Motor neuron (in vitro differentiated cells): ENCODE measurements at places on chromosomes 2 and 18. TPM values are rescaled to one million over a fixed set of nuclear protein-coding genes. Genes with fewer than 3 reads are reported as not detected.

Gene IL36B
- not detected in 2 replicates for total RNA-seq

Gene COBLL1
- 26.9 and 44.8 TPM in 2 replicates for total RNA-seq

Gene DUSP2
- total RNA-seq, result 0.82 and 1.5 TPM in 2 replicates

Gene ZCCHC2
- total RNA-seq, result 6.0 and 6.4 TPM in 2 replicates

Gene ADCYAP1
- total RNA-seq, result not detected in 2 replicates

Gene SOWAHC
- 16.6 and 19.0 TPM in 2 replicates for total RNA-seq

Gene RPL31
- total RNA-seq, result 2,437 and 2,490 TPM in 2 replicates

Gene ACOXL
- total RNA-seq, result 0.15 TPM in 1 of 2 replicates, not detected in the other

Gene TSGA10
- total RNA-seq, result 8.7 and 13.5 TPM in 2 replicates

Gene FOXI3
- 0.17 TPM in 1 of 2 replicates, not detected in the other for total RNA-seq

Gene ZNF396
- total RNA-seq, result 3.9 and 4.5 TPM in 2 replicates

Gene UGT1A7
- total RNA-seq, result 1.2 and 1.4 TPM in 2 replicates

Gene EFR3B
- total RNA-seq, result 11.7 and 12.3 TPM in 2 replicates

Gene MSH6
- 39.2 and 42.1 TPM in 2 replicates for total RNA-seq

Gene MAP3K19
- total RNA-seq, result 33.4 and 34.3 TPM in 2 replicates

Gene C2orf78
- total RNA-seq, result 0.10 and 0.18 TPM in 2 replicates

- ATAC-seq, result no peak
Observed at GRCh38 chr2:173217116-173217840, 137.4 kb upstream of the CDCA7 start.

DNA sequence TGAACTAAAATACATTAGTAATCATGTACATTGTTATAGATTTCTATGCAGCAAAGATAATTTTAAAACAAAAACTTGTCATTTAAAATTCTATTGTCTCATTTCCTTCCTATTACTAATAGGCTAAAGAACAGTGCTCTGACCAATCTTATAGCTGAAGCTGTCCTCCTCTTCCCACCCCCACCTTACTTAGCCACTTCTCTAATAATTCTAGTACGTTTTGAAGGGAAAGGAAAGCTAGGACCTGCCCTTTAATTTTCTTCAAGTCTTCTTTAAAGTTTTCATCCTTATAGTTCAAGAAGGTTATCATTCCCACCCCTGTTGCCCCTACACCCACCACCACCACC lies 121.6 kb downstream of the RBMS1 start:
- ATAC-seq, result no peak

- no peak for ATAC-seq
Observed at GRCh38 chr2:136985044-136985443, 219.7 kb downstream of the THSD7B start.

- ATAC-seq, result no peak
Observed at GRCh38 chr2:173126819-173127218, 51.2 kb downstream of the MAP3K20 start.

GRCh38 chr2:228927028-228928010 lies 343.8 kb downstream of the PID1 start:
- ATAC-seq, result no peak

DNA sequence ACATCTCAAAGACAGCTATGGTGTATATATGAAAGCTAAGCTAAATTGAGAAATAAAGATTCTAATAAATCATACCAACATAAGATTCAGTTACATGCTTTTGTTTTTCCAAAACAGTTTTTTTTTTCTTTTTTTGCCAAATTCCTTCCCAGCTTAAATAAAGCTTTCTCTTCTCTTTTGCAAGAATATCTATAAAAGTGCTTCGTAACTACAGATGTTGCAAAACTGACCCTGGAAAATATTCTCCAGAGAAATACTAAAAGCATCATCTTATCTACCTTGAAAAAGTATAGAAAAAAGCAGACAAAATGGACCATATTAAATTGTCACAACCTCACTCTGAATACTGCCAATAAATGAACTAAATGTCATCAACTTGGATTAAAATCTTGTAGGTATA lies 38.7 kb downstream of the FANCL start:
- no peak for ATAC-seq

- ATAC-seq, result no peak
Observed at GRCh38 chr2:235278771-235279355, 215.0 kb upstream of the AGAP1 start.

GRCh38 chr2:59083075-59083828 lies 842.1 kb upstream of the FANCL start:
- peak; percentile 50 for ATAC-seq

- ATAC-seq, result peak; percentile 47
Observed at GRCh38 chr18:12694032-12694431, 8.5 kb downstream of the CEP76 start.

GRCh38 chr2:63012541-63012940 lies 38.1 kb upstream of the OTX1 start:
- ATAC-seq, result no peak

GRCh38 chr18:56532176-56532840 lies 106.1 kb downstream of the TXNL1 start:
- no peak for ATAC-seq

DNA sequence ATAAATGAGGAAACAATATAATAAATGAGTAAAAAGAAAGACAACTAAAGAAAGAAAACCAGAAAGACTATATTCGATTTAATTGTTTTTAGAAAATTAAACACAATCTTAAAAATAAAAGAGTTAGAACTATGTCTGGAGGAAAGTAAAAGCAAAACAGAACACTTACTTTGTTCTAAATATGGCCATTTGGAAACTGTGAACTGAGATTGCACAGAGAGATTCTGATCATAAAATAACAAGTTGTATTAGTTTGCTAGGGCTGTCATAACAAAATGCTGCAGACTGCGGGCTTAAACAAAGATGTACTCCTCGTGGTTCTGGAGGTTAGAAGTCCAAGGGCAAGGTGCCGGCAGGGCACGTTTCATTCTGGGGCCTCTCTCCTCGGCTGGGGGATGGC lies 128.1 kb upstream of the AQP4 start:
- no peak for ATAC-seq

DNA sequence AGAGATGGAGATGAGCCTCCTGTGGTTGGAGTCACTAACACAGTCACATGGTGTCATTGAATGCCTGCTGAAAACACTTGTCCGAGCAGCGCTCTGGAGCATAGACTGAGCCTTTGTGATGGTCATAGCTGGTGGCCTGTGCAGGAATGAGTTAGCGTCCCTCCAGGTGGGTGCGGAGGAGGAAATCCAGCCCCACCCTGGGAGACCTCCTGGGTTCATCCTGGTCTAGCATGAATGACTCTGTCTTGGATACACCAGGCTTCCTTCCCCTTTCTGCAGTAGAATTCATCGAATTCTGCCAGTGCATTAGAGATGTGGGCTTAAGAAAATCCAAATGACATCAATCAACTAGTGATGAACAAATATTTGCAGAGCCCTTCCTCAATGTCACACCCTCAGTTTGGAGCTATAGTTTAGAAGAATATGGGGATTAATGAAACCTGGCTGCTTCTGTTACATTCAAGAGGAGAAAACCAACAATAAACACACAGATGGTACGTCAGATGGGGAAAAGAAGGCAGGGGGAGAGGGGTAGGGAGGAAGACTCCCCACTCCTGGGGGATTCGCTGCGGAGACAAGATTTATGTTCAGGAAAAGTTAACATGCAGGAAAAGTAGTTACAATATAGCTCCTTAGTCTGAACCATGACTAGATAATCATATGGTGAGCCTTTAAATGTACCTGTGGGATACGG lies 136.7 kb downstream of the DDX1 start:
- no peak for ATAC-seq

GRCh38 chr2:100260712-100261620 lies 61.3 kb downstream of the LONRF2 start:
- peak; percentile 89 for ATAC-seq

- no peak for ATAC-seq
Observed at GRCh38 chr18:73043211-73043610, 175.4 kb upstream of the NETO1 start.

- ATAC-seq, result no peak
Observed at GRCh38 chr2:137051778-137052398, 286.5 kb downstream of the THSD7B start.

DNA sequence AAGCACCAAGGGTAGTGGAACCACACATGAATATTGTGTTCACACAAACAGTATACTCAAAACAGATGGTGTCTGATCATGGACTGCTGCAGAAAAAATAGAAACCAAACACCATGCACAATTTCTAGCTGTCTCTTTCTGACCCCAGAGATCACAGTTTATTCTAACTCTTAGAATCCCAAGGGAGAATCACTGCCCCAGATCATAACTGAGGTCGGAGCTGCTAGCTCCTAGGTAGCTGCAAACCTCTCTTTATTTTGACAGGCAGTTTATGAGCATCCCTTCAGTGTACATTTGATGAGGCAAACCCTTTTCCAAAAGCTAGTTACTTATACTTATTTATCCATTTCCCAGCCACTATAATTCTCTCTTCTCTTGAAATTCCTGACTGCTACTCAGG lies 439.1 kb upstream of the HNMT start:
- ATAC-seq, result peak; percentile 44

DNA sequence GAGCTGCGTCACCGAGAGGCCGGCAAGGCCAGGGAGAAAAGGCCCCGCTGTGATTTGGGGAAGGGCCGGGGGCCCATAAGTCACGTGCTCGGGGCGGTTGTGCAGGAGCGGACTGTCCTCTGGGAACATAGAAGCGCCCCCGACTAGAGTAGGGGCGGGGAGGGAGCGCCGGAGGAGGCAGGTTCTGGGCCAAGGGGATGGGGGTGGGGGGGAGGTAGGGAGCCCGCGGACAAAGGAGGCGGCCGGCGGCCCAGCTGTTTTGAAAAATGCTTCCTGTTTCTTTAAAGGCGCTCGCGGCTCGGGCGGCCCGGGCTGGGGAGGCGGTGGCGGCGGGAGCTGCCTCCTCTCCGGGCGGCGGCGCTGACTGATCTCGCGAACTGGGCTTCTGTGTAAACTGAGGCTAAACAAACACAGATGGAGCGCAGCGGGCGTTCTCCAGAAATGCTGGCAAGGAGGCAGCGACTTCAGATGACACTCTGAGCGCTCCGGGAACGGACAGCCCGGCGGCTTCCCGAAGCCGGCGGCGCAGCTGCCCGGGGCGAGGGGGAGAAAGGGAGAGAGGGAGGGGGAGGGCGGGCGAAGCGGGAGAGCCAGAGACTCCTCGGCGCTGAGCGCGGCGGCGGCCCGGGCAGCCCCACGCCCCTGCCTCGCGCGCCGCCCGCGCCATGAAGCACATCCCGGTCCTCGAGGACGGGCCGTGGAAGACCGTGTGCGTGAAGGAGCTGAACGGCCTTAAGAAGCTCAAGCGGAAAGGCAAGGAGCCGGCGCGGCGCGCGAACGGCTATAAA lies at the start of gene ATOH8:
TSS of gene ATOH8 (plus strand) at position 467 of the 788 bp plus-strand sequence. CDS start at position 666, 199 bp downstream.
- ATAC-seq, result peak; percentile 61

DNA sequence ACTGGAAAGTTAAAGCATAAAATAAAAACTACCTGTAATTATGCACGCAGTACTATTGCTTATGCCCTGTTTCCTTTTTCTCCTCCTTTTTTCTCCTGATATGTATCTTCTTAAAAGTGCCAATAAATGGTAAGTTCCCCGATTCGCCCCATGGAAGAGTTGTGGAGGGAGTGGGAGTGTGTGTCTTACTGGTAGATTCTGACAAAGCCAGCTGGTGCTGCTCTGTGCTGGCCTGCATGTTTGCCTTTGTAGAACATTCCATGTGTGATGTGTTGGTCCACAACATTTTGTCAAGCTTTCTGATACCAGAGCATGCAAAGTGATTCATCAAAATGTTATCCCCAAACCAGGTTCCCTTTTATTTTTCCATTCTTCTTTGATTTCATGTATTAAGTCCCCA lies 356.9 kb upstream of the RAB12 start:
- ATAC-seq, result no peak

DNA sequence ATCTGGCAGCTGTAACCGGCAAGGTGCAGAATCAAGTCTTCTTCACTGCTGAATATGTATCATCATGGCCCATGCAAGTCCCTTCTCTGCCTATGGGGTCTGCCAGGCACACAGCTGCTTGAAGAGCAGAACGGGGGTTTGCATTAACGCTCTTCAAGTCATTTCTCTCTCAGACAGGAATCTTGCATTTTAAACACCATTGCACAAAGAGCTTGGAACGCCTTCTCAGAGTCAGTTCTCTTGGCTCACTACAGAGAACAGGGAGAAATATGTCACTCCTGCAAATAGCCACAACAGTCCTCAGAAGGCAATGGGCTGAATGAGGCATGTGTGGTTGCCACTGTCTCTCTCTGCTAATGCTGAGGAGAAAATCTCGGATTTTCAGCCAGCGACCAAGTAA lies 2173.5 kb upstream of the PIK3C3 start:
- peak; percentile 64 for ATAC-seq

DNA sequence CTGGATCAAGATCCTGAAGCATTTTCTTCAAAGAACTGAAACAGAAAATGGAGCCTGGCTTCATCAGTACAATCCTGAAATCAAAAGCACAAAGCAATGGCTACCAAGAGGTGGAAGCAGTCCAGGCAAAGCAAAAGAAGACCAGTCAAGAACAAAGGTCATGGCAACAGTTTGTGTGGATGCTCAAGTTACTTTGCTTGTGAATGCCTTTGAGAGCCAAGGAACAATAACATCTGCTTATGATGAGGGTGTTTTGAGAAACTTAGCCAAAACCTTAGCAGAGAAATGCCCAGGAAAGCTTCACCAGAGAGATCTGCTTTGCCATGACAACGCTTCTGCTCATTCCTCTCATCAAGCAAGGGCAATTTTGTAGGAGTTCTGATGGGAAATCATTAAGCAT lies 723.1 kb downstream of the TMEM182 start:
- no peak for ATAC-seq

- ATAC-seq, result no peak
Observed at GRCh38 chr2:8073916-8074315, 607.9 kb upstream of the ID2 start.

- ATAC-seq, result no peak
Observed at GRCh38 chr2:159204381-159205144, 81.9 kb downstream of the WDSUB1 start.
